ENCODE measurements at places on chromosomes 4 and X.
A peak's percentile ranks its signal among the peaks of the same experiment; 100 is the strongest.

DNA sequence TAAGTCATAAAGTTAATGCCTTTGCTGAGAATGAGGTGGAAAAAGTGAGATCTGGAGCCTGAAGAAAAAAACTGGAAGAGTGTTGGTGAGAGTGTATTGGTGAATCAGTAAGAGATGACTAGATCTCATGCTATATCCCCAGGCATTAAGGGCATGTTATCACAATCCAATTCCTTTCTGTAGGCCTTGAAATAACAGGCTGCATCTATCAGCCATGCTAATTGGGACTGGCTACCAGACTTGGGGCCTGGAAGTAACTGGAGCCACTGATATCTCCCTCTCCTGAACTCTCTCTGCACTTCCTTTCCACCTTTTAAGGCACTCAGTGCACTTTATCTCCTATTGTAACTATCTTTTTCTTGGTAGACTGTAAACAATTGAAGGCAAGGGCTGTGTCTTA is 88.8 kb upstream of the HPRT1 start:
- DNase-seq = no peak

DNA sequence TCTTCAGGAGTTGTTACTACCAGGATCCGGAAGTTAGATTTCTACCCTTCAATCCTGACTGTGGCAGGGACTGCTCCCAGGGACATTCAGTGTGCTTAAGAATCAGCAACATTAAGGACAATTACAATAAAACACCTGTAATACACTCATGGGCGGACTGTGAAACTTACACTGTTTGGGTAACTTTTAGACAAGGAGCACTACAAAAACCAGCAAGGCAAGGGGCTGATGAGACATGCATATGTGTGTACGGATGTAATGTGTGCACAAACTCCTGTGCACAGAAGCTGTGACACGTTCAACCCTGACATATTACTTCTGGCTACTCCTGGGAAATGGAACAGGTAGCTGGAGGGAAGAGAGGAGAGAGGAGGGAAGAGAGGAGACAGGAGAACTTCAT is 75.8 kb downstream of the FAT1 start:
- DNase-seq = no peak

GRCh38 chr4:7761720-7762119 is 177.9 kb downstream of the AFAP1 start:
- DNase-seq = no peak

DNA sequence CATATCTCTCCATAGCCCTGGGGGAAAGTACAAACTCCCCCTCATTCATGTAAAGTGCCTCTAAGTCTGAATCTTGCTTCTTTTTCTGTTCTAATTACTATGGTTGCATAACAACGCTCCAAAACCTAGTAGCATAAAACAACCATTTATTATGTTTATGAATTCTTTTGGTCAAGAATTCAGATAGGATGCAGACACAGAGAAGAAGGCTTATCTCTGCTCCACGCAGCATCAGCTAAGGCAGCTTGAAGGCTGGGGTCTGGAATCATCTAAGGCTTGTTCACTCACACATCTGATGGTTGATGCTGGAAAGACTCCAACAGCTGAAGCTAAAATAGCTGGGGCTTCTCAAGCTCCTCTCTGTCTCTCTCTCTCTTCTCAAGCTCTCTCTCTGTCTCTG is 564.5 kb downstream of the ZNF674 start:
- no peak for DNase-seq

GRCh38 chr4:76087007-76087769 is 12.7 kb downstream of the ART3 start:
- peak; percentile 21 for DNase-seq

GRCh38 chr4:41598580-41598979 is 60.6 kb downstream of the LIMCH1 start:
- no peak for DNase-seq

DNA sequence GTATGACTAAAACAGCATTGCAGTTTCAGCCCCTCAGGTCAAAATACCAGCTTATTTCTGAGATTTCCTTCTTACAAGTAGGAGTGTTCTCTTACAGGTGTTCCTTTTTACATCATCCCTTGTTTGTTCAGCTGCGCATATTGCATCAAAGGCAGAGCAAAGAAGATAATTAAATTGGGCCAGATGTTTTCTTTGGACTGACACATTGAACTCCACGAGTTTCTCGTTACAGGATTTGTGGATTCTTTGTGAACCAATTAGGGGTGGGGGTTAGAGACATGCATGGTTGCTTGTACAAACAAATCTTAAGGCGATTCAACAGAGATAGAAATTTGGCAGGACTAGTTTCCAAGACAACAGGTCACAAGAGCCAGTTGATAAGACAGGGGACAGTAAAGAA is 95.7 kb downstream of the SPANXN4 start:
- no peak for DNase-seq

DNA sequence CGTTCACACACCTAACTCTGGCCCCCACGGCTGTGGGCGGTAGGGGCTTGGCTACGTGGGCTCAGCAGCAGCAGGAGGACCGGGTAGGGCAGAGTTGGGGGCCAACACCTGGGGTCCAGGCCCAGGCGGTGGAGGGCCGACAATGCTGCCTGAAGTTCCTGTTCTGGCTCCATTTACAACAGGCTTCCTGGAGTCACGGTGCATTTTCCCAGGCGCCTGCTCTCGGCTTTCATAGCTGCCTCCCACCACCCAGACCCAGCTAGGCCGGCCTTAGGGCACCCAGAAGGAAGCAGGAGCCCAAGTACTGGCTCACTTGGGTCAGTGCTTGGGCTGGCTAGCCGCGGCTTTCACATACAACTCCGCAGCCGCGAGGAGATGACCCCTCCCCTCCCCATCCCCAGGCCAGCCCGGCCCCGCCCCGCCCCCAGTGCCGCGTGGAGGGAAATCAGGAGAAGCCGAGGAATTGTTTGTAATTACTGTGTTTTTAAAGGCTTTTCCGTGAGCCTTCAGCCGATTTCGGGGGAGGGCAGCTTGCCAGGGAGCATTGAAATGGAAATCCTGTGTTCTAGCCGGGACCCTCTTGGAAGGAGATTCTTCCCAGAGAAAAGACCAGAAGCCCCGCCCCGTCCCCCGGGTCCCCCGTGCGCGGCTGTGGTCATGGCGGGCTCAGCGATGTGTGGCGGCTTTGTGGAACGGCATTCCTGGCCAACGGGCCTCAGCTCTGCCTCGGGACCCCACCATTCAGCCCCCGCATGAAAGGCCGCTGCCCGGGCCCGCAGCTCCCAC is 28.5 kb downstream of the PJA1 start:
- DNase-seq = no peak

DNA sequence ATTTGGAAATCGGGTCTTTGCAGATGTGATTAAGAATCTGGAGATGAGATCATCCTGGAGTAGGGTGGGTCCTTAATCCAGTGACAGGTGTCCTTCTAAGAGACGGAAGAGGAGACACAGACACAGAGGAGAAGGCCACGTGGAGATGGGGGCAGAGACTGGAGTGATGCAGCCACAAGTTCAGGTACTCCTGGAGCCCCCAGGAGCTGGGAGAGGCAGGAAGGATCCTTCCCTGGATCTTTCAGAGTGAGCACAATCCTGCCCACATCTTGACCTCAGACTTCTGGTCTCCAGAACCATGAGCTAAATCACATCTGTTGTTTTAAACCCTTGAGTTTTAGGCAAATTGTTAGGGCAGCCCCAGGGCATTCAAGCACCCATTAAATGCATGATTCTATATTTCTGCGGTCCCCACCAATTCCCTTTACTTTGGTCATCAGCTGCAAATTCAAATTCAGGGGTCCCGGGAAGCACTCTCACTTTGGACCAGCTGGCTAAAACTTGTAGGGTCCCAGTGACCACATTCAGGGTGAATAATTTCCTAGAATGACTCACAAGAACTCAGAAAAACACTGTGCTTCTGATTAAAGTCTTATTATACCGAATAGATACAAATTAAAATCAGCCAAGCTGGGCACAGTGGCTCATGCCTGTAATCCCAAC is 12.8 kb upstream of the AKAP17A start:
- DNase-seq = no peak

DNA sequence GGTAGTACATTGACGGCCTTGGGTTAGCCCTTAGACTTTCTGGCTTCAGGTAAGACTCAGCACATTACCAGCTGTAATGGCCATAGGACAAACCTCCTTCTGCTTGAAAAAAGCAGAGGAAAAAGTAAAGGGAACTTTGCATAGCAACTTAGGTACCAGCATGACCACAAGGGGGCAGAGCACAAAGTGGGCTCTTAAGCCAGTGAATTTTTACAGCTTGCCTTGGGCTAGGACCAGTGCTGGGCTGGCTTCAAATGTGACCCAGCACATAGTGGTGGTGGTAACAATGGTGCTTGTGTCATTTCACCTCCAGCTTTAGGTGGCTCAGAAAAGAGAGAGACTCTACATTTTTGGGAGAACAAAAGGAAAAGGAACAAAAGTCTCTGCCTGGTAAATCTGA is 66.1 kb downstream of the KLHL4 start:
- no peak for DNase-seq

GRCh38 chrX:49972328-49972860 is 50.0 kb downstream of the CLCN5 start:
- DNase-seq = no peak

- no peak for DNase-seq
These were observed 302.0 kb downstream of the PACRGL start for GRCh38 chr4:21002286-21002685.

DNA sequence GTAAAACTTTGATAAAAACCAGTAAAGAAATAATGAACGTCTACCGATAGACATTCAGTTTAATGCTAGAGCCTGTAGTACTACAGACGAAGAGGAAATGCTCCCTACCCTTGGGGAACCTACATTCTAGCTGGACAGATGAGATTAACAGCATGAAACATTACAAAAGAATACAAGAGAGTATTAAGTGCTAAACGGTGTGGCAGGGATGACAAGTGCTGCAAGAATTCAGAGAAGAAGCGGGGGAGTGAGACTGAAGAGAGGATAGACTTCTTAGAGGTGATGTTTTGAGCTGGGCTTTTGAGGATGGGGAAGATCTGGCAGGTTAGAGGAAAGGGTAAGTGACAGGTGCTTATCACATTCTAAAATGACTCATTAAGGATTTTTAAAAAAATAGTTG is 52.6 kb upstream of the ESX1 start:
- no peak for DNase-seq

- peak; percentile 7 for DNase-seq
These were observed 93.3 kb downstream of the TIGD2 start for GRCh38 chr4:89204624-89205023.

- DNase-seq = no peak
These were observed 69.1 kb upstream of the UCP1 start for GRCh38 chr4:140637836-140638235.

- DNase-seq = no peak
These were observed 55.7 kb upstream of the MMAA start for GRCh38 chr4:145563293-145563985.

GRCh38 chrX:18490806-18491555 is 65.6 kb downstream of the CDKL5 start:
- peak; percentile 1 for DNase-seq

DNA sequence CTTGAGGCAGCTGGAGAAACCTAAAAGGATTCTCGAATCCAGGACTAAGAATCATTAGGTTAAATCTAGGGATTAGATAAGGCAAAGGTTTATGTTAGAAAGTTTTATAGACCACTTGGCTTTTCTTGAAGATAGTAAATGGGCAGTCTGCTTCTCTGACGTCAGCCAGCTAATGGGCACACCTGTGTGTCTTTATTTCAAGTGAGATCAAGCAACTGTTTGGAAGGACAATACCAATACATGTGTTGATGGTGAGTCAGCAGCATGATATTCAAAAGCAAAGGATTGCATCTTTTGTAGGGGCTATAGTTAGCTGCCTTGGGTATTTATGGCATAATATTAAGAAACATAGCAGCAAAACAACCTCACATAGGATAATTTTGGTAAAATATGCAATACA is 46.5 kb upstream of the GRPR start:
- no peak for DNase-seq

GRCh38 chr4:110183643-110184042 is 14.8 kb downstream of the ELOVL6 start:
- DNase-seq = no peak

GRCh38 chrX:64894454-64895038 is 81.7 kb downstream of the ZC4H2 start:
- no peak for DNase-seq

DNA sequence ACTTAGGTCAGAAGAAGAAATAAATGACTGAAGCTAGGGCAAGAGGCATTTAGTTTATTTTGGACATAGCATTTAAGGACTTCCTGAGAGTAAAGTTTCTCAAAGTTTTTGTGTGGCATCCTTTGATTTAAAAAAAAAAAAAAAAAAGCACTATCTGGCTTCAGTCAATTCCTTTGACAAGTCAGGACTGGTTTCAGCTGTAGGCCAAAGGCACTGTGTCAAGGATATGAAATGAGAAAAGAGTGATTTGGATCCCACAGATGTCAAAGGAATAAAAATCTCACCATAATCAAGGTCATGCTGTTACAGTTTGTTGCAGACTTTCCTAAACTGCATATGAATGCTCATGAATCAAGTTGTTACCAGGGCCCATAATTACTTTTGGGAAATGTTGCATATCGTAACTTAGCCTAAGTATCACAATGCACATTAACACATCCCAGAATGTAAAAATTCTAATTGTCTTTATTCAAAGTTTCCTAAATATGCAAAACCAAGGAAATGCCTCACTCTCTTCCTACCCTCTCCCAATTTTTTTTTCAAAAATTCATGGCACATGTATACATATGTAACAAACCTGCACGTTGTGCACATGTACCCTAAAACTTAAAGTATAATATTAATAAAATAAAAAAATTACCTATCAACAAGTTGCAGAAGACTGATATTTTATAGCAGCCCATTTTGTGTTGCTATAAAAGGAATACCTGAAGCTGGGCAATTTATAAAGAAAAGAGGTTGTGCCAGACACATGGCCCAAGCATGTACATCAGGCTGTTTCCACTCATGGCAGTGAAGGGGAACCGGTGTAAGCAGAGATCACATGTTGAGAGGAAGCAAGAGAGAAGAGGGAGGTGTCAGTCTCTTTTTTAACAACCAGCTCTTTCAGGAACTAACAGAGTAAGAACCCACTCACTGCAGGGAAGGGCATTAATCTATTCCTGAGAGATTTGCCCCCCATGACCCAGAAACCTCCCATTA is 33.7 kb upstream of the ADAMTS3 start:
- no peak for DNase-seq

DNA sequence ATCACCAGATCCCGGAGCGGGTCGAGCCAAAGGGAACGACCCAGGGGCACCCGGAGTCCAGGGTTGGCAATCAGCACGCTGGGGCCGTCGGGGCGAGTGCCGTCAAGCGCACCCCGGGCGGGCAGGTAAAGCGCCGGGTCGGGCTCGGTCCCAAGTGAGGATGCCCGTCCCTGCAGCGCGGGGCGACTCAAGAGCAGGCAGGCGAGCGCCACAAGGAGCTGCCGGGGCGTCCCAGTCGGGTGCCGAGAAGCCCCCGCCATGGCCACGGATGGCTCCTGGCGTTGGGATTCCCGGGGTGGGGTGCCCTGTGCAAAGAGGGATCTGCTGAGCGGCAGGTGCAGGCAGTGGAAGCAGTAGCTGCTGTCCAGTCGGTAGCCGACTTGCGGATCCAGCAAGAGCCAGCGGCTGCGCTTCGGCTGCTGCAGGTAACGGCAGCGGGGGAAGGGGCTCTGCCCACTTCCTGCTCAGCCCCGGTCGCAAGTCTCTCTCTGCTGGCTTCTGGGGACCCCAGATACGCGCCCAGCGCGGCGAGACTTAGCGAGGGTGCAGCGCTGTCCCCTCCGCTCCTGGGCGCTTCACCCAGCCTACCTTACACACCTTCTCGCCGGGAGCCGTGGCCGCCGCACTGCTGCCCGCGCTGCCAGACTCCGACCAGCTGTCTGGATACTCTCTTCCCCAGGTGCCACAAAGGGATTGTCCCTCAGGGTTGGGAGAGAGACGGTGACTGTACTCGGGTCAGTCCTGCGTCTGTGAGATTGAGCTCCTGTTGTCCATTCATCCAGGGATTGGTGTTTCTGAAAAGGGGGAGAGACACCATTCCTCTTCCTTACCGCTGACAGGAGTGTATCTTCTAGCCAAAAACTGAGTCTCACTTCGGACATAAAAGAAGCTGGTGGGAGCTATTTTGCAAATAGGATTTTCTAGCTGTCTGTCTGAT is at the start of gene FREM3:
FREM3 (minus strand) TSS at position 260 of the 937 bp plus-strand sequence; CDS start at position 260, 0 bp downstream.
- no peak for DNase-seq
